ENCODE measurements at places on chromosomes 4 and X. TPM values are rescaled to one million over a fixed set of nuclear protein-coding genes. Genes with fewer than 3 reads are reported as not detected.

DNA sequence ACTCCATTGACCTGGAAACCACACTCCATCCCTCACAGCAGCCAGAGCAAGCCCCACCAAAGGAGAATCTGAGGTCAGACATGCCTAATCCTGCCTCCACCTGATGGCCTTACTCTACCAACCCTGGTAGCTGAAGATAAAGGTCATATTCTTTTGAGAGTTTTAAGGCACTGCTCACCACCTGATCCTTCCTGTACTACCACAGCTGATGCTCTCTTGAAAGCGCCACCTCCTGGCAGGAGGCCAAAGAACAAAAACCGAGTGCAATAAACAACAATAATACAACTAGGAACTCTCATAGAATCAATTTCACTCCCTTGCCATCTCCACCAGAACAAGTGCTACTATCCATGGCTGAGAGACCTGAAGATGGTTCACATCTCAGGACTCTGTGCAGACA is 301.6 kb downstream of the NAF1 start:
- no peak for DNase-seq

- DNase-seq = no peak
Measured at GRCh38 chrX:130841776-130842175, 61.2 kb downstream of the ENOX2 start.

DNA sequence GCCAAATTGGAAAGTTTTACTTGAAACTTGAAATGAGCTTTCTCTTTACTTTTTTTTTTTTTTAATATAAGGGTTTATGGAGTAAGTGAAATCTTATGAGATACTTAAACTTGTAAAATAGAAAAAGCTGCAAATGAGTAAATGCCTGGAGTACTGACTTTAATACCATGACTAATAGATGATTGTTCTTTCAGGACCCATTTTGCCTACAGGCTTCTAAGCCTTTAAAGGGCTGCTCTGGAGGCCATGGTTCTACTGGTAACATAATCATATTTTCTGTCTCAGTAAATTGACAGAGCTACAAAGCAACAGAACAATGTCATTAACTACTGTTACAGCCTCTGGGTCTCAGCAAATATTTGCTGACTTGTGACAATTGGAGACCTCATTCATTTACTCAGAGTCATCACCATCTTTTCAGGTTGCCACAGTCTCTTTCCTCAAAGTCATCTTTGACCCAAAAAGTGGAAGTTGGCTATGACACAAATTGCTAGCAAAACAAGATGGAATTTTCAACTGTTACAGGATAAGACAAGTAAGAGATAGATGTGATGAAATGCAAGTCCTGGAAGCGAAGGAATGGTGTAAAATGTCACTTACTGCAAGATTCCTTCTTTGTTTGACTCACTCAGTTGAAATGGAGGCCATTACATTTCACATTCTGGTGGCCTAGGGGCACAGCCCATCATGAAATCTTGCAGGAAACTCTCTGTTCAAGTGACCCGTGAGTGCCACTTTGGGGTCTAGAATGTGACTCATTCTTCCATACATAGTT is 132.7 kb downstream of the BTC start:
- DNase-seq = no peak

- no peak for DNase-seq
Measured at GRCh38 chrX:42823443-42823842, 45.5 kb upstream of the PPP1R2C start.

GRCh38 chr4:156981262-156981769 is 9.7 kb upstream of the PDGFC start:
- DNase-seq = no peak

DNA sequence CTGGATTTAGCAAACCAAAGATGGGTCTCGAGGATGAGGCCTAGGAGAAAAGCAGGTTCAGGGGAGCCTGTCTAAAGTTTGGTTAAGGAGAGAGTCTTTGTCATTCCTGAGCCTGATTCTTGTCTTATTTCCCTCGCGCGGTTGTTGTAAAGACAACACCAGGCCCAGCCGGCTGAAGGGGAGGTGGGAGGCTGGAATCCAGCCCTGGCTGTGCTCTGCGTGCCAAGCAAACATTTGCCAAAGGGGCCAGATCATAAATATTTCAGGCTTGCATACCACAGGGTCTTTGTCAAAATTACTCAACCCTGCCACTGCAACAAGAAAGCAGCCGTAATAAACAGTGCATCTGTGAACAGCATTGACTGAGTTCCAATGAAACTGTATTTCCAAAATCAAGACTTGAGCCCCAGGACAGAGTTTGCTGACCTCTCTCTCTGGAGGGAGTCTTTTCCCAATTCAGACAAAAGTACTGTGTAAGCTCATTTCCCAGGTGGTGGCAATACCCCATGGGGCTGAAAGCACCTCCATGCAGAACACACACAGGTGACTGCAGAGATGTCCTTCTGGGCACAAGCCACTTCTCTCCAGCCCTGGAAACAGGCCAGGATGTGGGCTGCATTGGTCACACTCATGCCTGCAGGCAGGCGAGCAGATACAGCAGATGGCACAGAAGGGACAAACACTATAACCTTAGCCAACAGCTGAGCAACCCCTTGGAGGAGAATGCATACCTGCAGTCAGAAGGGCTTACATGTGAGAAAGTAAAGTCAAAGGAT is 320.3 kb downstream of the STK32B start:
- DNase-seq = no peak

GRCh38 chr4:124433500-124433899 is 279.0 kb downstream of the ANKRD50 start:
- DNase-seq = no peak

DNA sequence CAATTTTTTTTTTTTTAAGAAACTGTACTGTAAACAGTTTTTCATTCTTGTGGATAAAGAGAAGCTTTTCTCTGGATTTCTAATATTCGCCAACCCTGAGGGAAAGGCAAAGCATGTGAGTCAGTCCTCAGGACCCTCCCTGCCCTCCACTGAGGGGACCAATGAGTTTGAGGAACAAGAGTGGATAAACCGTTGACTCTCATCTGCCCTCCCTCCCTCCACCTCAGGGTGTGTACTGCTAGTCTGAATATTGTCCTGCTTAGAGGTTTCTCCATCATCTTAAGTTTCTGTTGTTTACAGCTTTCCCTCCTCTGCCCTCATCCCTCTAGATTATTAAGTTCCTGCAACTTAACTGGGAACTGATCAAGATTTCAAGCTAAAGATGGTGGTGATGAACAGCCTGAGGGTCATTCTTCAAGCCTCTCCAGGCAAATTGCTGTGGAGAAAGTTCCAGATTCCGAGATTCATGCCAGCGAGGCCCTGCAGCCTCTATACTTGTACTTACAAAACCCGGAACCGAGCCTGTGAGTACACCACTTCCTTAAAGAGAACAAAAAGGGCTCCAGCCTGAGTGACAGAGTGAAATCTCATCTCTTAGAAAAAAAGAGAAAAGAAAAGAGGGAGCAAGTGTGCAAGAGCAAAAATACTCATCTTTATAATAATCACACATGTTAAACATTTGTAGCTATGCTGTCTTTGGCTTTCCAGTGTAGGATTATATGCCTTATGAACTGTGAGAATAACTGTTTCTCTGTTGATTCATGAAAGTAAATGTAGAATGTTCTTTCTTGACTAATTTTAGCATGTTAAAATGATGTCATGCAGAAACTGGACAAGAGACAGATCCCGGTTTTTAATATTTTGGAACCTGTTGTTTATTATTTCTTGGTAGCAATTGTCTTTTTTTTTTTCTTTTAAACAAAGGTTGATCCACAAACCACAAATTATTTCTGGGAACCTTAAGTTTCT is 11.9 kb downstream of the CA5B start:
- DNase-seq = no peak

DNA sequence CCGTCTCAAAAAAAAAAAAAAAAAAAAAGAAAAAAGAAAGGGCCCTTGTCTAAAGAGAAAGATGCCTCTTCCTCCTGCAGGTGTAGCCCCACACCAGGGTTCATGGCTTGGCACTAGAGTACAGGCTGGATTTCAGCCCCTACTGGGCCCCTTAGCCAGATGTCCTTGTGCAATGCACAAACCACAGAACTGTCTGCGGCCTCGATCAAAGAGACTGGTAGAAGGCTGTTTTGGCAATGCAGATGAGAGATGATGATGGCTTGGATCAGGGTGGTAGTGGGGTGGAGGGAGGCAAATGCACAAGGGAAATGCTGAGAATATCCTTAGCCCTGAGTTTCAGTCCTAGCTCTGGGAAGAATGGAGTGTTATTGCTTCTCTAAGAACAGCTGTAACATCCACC is 26.5 kb upstream of the TSR2 start:
- no peak for DNase-seq

GPR119 gene
- not detected for total RNA-seq

PTPN13 gene
- 7.9 TPM for total RNA-seq

HDX gene
- total RNA-seq = 6.5 TPM

Measured in esophagus muscularis mucosa (tissue), 4 donors.